ENCODE measurements at places on chromosomes 7 and 10.

- no peak for DNase-seq
These were observed 90.7 kb upstream of the TMEM168 start for GRCh38 chr7:112880818-112881418.

- DNase-seq = no peak
These were observed 24.5 kb upstream of the STARD3NL start for GRCh38 chr7:38153515-38153914.

GRCh38 chr7:157150882-157151281 lies 12.2 kb downstream of the UBE3C start:
- peak; percentile 67 for DNase-seq

- no peak for DNase-seq
These were observed 61.8 kb upstream of the SP4 start for GRCh38 chr7:21365866-21366624.

- DNase-seq = peak; percentile 50
These were observed 251.7 kb upstream of the MYO3A start for GRCh38 chr10:25682203-25682851.
